ENCODE measurements at places on chromosomes 11 and 22.

GRCh38 chr11:74004759-74005615 is 3.9 kb downstream of the UCP3 start:
- no peak for DNase-seq

- peak; percentile 86 for DNase-seq
These were observed 25.8 kb downstream of the KCNC1 start for GRCh38 chr11:17760102-17761029.

- DNase-seq = no peak
These were observed 228.2 kb upstream of the DDI1 start for GRCh38 chr11:103808252-103808651.

- DNase-seq = no peak
These were observed 22.0 kb downstream of the OOSP3 start for GRCh38 chr11:59900366-59901126.

DNA sequence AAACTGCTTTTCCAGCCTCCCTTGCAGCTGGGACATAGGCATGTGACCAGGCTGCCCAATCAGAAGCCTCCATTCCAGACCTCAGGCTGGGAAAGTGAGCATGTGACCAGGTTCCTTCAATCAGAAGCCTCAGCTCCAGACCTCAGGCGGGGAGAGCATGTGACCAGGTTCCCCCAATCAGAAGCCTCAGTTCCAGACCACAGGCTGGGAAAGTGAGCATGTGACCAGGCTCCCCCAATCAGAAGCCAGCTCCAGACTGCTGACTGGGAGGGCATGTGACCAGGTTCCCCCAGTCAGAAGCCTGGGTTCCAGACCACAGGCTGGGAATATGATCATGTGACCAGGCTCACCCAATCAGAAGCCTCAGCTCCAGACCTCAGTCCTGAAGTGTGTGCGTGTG is 11.7 kb upstream of the IL2RB start:
- DNase-seq = peak; percentile 64

DNA sequence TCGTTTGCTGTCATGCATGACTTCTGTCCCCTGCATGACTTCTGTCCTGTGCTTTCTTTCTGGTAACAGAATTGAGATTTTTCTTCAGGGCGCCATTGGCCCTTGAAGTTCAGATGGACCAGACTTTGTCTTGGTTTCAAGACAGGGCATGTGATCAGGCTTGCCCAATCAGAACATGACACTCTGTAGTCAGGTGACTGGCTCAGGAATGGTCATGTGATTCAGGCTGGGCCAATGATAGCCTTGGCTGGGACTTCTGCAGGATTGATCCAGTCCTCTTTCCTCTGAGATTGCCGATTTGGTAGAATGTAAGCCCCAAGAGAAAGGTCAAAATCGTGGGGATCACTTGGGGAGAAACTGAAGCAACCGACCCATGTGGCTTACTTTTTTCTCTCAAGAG is 90.5 kb upstream of the ALX4 start:
- DNase-seq = peak; percentile 16

GRCh38 chr11:11821899-11822298 is 19.9 kb upstream of the USP47 start:
- DNase-seq = no peak

DNA sequence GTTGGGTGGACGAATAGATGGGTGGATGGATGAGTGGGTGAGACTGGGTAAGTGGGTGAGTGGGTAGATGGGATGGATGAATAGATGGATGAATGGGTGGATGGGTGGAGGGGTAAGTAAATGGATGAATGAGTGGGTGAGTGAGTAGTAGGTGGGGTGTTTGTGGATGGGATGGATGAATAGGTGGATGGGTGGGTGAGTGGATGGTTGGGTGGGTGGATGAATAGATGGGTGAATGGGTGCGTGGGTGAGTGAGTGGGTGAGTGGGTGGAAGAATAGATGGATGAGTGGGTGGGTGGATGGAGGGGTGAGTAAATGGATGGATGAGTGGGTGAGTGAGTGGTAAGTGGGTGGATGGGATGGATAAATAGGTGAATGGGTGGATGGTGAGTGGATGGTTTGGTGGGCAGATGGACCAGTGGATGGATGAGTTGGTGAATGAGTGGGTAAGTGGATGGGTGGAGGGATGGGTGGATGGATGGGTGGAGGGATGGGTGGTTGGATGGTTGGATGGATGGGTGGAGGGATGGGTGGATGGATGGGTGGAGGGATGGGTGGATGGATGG is 12.6 kb downstream of the IGF2 start:
- no peak for DNase-seq

DNA sequence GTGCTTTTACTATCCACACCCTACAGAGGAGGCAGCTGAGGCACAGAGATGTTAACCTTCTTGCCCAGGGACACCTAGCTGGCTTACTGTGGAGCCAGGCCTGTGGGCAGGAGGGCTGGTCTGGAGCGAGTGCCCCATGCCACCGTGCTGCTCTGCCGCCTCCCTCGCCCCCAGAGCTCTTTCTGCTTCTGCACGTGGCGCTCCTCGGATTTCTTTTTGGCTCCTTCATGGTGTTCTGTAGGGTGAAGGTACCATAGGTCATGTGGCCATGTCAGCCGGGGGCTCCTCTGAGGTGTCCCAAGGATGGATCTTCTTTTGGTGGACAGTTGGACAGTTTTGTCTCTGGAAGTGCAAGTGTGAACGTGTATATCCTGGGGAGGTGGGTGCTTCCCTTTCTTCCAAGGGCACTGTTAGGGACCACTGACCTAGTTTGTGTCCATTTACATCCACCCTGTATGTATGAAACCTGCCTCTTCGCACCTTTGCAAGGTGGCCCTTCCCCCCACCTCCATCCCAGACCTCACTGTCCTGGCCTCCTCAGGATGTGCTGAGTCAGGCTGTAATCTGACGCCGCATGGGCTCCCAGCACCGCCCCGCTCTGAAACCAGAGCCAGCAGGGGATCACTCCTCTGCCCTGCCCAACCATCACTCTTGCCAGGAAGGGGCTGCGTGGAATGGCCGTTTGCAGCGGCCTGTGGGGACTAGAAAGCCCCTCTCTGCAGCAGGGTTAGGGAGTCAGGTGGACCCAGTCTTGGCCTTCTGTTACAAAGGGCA is 31.7 kb downstream of the POLR3H start:
- DNase-seq = peak; percentile 95

DNA sequence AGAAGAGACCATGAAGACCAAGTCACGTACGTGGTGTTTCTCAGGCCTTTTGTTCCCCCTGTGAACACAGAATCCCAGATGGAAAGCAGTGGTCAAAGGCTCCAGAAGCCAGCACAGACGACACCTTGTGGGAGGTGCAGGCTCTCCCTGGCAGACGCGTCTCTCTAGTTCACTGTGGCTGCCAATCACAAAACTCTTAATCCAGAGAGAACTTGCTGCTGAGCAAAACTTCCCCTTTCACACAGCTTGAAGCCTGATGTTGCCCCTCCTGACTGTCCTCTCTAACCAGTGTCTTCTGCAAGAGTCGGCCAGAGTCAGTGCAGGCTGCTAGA is 67.1 kb downstream of the PIWIL3 start:
- DNase-seq = peak; percentile 59

DNA sequence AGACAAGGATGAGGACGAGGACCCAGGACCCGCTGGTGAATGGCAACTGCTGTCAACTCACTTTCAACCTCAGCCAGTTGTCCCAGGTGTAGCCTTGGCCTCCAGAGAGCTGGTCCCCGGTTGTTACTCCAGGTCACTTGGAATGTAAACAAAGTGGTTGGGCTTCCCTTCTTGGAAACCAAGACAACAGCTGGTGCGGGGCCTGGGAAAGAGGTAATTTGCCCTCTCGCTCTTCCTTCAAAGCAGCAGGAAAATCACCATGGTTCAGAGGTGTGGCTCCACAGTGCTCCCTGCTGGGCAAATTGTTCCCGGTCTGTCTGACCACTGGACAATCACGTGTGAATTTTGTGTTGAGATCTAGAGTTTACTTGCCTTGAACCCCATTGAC is 15.0 kb downstream of the SLC1A2 start:
- peak; percentile 95 for DNase-seq

DNA sequence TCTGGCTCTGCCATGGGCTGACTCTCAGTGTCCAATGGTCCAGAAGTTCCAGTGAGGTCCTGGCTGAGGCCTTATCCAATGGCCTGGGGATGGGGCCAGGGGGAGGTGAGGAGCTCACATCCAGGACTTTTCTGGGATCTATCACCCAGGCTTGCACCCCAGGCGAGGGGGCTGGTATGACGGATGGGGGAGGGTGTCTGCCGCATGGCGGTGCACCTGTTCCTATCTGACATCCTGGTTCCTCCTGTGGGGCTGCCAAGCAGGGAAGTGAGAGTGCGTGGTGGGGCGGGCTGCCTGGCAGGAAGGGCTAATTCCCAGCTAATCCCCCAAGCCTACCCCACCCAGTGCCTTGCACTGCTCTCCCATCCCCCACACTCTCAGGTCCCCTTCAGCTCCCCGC is 102.1 kb downstream of the NECTIN1 start:
- no peak for DNase-seq

DNA sequence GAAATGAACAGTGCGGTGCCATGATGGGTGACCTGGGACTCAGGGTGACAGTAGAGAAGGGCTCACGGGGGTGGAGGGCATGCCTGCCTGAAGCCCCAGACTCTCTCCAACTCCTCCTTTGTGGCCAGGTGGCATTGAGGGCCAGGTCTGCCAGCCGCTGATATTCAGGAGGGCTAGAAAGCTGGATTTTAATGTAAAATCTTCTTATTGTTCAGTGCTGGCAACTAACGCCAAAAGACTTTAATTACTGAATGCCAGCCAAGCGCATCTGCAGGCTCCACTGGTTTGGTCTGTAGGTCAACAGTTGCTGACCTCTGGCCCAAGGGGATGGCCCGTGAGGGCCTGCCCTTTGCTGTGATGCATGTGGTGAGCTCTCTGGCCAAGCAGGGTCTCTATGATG is 10.3 kb downstream of the MRGPRG start:
- DNase-seq = no peak

DNA sequence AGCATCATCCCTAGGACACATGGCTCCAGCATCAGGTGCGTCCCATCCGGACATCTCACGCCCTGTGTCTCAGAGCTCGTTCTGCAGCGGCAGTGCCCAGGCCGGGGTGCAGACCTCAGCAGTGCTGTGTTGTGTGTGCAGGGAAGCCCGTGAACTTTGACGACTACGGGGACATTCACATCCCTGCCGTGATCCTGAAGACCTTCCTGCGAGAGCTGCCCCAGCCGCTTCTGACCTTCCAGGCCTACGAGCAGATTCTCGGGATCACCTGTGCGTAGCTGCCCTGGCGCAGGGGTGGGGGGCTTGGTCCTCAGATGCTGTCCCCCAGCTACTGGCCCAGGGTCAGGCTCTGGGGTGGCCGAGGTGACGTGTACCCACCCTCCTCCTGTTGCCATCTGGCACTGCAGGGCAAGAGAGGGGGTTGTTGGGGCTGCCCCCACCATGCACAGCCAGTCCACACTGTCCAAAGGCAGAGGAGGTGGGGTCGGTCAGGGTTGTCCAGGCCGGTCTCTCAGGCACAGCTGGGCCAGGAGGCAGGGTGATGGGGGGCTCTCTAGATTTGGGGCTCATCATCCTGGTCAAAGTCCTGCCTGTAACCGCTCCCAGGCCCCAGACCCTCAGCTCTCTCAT is 96.5 kb downstream of the ARHGAP8 start:
- no peak for DNase-seq

DNA sequence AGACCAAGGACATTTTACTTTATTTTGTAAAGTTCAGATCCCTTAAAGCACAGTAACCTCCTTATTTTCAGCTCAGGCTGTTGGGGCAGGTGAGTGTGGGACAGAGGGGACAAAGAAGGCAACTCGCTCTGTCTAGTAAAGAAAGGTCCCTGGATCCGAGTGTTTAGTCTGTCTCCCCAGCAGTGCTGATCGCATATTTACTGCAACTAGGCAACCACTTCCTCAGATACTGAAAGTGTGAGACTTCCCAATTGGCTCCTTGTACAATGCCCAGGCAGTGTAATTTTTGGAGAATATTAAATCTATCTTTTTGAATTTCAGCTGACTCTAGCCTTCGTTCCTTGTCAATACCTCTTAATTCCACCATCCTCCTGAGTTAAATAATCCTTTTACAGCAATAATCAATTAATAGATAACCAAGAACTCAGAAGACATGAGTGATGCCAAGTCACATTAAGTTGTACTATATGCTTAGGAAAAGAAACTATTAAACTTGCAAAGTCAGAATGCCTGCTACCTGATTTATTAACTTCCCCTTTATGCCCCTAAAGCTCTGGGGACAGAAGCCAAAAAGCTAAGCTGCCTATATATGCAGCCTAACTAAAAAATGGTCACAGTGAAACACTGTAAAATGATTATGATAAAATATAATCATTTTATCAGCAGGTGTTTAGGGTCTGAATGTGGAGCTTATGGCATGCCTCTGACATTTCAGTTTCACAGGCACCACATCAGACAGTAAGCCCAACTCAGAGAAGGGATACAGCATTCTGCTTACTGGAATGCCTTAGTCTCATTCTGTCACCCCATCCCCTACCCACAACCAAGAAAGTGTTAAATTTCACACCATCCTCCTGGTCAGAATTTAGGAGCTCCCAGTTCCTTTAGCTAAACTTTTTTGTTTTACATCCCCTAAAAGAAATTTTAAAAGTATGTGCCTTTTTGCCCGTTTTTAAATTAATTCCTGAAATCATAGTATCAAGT is 138.7 kb downstream of the TRIM44 start:
- DNase-seq = peak; percentile 67

- no peak for DNase-seq
These were observed 791.7 kb downstream of the FAM181B start for GRCh38 chr11:81941998-81942397.

GRCh38 chr22:40326905-40327735 is 19.2 kb upstream of the ADSL start:
- peak; percentile 78 for DNase-seq

DNA sequence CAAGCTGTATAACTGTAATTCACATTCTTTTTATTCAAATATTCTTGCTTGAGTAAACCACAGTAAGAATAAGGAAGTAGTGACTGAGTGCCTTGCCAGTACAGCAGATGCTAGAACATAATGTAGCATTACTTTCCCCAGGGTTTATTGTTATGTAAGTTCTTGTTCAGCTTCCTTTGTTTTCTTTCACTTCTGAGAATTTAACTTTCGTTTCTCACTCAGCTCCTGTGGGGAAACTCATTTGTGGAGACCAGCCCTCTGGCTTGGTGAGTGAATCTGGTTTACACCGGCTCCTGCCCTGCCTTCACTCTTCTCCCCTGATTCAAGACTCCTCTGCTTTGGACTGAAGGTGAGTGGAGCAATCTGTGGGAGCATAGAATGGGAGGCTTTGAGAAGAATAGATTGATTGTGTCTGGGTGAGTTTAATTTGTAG is at the start of gene TRIM22:
TSS of gene TRIM22 (plus strand) at position 240 of the 433 bp plus-strand sequence. CDS start 6,443 bp downstream, outside the sequence.
- DNase-seq = peak; percentile 17

GRCh38 chr11:46361283-46362155 is 14.3 kb downstream of the DGKZ start:
- DNase-seq = no peak

GRCh38 chr11:117913736-117914397 is 15.3 kb downstream of the TMPRSS13 start:
- DNase-seq = no peak

DNA sequence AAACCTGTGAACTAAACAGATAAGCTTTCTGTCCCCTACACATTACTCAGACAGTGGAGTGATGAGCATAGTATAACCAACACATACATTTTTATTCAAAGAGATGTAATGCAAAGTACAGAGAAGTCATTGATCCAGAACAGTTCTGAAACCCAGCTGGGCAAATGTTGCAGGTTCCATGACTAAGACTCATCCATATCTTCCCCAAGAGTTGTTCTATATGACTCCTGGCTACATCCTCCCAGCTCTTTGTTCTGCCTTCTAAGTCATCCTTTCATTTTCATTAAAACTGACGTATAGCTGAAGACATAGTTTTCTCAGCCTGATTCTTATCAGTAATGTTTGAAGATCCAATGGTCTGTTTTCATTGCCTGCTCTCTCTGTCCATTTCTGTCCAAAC is 47.3 kb downstream of the PLAAT5 start:
- DNase-seq = no peak

All from mesendoderm (in vitro differentiated cells).